ENCODE measurements at places on chromosomes 11 and 22. TPM values are rescaled to one million over a fixed set of nuclear protein-coding genes. Genes with fewer than 3 reads are reported as not detected.

- DNase-seq = peak; percentile 47
Measured at GRCh38 chr22:16717699-16718558, 107.3 kb downstream of the XKR3 start.

CABP4 gene
- total RNA-seq = 3.0 TPM

GRCh38 chr11:111944651-111945051 lies 7.5 kb downstream of the DIXDC1 start:
- peak; percentile 37 for DNase-seq

- DNase-seq = no peak
Measured at GRCh38 chr11:115959081-115959486, 454.9 kb upstream of the CADM1 start.

DNA sequence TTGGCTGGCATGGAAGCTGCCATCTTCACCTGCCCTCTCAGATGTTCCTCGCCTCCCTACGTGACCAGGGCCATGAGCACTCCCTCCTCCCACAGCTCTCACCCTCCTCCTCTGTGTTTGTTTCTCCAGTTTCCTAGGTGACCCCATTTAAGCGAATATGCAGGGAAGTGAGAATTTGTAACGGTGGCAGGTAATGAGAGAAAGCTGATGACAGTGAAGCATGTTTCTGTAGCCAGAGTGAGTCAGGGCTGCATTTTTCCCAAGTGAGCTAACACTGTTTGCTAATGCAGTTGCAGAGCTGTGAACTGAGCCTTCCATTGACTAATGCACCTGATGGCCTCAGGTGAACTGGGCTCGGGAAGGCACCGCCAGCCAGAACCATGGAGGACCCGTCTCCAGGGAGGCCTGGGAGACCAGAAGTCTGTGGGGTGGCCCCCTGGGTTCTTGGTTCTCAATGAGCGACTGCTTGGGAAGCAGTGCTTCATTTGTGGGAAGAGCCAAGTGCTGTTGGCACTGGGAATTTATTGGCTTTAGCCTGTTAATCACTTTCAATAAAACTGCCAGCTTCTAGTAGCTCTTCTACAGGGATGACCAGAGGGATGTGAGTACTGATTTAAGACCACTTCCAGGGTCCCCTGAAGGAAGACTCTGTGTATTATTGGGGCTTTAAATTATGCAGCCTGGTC lies 64.5 kb downstream of the BARX2 start:
- DNase-seq = peak; percentile 16

- DNase-seq = no peak
Measured at GRCh38 chr11:66950112-66950535, 8.1 kb downstream of the PC start.

TSPAN18 gene
- 0.15 TPM for total RNA-seq

FJX1 gene
- total RNA-seq = 30.5 TPM

DNA sequence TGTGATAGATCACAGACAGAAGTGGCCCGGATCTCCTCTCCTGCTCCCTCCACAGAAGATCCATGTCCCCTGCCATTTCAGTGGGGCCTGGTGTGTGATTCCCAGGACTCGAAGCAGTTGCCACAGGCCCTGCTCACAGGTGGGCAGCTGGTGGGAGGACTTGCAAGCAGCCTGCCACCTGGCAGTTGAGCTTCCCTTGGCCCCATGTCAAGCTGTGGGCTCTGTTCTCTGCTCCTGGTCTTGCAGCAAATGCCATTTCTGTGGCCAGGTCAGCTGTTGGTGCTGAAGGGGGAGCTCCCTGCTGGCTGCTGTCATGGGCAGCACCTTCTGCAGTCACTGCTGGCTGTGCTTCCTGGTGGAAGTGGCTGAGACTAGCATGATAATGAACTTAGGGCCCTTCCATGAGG lies 59.1 kb upstream of the SLC22A12 start:
- DNase-seq = no peak

DNA sequence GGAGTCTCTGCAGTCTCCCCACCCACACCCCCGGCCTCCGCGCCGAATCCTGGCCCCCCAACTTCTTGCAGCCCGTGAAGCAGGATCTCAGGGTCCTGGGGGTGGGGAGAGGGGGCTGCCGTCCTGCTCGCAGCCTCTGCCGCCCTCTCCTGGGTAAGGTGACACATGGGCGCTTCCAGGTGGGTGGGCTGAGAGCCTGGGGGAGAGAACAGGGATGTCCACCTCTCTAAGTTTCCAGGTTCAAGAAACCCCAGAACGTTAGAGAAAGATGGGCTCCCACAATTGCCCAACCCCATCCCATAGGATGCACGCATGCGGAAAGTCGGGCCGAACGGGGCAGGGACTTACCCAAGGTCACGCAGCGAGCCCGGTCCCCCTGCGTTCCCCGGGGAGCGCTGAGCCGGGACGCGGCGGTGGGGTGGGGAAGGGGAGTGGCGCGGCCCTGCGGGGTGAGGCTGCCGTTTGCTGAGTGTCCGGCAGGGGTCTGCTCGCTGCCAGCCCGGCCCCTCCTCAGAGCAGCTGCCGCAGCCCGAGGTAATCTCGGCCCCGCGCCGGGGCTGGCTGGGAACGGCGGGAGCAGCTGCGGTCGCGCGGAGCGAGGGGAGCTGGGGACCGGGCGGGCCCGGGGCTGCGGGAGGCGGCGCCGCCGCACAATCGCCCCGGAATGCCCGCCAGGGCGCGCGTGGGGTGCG lies 705 bp upstream of the CAPN1 start:
- DNase-seq = peak; percentile 73

GRCh38 chr22:22362311-22362710 lies 117.7 kb downstream of the VPREB1 start:
- no peak for DNase-seq

- DNase-seq = no peak
Measured at GRCh38 chr11:114614127-114614720, 18.6 kb upstream of the NXPE4 start.

GRCh38 chr22:29244785-29245625 lies 22.8 kb downstream of the RHBDD3 start:
- DNase-seq = no peak

DNA sequence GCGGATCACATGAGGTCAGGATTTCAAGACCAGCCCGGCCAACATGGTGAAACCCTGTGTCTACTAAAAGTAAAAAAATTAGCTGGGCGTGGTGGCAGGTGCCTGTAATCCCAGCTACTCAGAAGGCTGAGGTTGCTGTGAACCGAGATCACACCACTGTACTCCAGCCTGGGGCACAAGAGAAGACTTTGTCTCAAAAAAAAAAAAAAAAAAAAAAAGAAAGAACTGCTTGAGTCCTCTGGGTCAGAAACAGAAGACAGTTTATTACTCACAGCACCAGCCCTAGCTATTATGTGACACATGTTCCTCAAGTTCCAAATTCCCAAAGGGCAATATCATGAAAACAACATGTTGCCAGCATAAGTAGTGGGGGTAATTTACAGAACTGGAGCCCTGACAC lies 1014.1 kb upstream of the RAG2 start:
- no peak for DNase-seq

FGF19 gene
- total RNA-seq = not detected

DNA sequence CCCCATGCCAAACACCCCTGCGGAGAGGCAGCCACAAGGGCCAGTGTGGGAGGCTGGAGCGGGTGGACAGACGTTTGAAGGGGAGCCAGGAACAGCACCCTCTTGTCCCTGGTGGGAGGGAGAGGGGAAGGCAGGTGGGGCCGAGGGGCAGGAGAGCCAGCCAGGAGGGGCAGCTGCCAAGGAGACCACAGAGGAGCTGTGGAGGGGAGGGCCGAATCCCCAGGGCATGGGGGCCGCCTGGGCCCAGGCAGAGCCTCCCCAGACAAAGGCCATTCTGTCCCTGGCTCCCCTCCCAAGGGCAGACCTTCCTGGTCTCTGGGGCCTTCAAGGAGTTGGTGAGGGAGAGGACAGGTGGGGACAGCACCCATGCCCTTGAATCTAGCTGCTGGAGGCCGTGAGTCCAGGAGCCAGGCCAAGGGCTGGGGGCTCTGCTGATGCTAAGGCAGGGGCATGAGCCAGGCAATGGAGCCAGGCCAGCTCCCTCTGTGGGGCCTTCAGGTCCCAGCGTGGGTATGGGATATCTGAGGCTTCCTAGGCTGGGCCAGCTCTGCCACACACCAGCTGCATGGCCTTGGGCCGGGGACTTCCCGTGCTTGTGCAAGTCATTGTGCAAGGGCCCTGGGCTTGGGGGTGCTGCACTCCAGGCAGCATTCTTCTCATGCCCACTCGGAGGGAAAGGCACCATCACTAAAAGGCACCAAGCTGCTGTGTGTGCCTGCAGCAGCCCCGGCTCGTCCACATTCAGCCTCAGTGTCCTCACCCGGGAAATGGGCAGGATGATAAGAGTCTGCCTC lies 11.4 kb downstream of the EMID1 start:
- DNase-seq = peak; percentile 28
